ENCODE measurements at places on chromosomes 7 and 10.

GRCh38 chr10:128318366-128318765 lies 192.1 kb upstream of the MKI67 start:
- no peak for DNase-seq

DNA sequence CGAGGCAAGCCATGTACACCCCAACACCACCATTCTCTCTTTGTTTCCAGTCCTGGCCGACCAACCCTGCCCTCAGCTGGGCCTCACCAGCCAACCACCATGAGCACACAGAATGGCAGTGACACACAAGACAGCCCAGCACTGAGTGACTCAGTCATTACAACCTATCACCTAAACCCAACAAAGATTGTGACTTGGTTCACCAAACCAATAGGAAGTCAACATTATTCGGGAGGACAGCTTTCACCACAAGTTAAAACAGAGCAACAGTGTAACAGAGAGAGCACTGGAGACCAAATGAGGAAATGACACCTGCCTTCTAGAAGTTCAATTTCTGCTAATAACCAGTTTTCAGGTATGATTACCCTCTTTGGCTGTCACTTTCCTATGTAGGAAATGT lies 72.1 kb downstream of the DNMBP start:
- no peak for DNase-seq

- peak; percentile 91 for DNase-seq
These were observed 47.6 kb upstream of the ANKRD1 start for GRCh38 chr10:90968328-90969081.

- no peak for DNase-seq
These were observed 651 bp downstream of the MYO3A start for GRCh38 chr10:25934621-25935139.

- DNase-seq, result no peak
These were observed 34.1 kb upstream of the PITRM1 start for GRCh38 chr10:3206511-3207157.

- DNase-seq, result no peak
These were observed 26.8 kb upstream of the ITPRID1 start for GRCh38 chr7:31487071-31487470.

- peak; percentile 82 for DNase-seq
These were observed 8.1 kb upstream of the OLAH start for GRCh38 chr10:15035385-15036301.

DNA sequence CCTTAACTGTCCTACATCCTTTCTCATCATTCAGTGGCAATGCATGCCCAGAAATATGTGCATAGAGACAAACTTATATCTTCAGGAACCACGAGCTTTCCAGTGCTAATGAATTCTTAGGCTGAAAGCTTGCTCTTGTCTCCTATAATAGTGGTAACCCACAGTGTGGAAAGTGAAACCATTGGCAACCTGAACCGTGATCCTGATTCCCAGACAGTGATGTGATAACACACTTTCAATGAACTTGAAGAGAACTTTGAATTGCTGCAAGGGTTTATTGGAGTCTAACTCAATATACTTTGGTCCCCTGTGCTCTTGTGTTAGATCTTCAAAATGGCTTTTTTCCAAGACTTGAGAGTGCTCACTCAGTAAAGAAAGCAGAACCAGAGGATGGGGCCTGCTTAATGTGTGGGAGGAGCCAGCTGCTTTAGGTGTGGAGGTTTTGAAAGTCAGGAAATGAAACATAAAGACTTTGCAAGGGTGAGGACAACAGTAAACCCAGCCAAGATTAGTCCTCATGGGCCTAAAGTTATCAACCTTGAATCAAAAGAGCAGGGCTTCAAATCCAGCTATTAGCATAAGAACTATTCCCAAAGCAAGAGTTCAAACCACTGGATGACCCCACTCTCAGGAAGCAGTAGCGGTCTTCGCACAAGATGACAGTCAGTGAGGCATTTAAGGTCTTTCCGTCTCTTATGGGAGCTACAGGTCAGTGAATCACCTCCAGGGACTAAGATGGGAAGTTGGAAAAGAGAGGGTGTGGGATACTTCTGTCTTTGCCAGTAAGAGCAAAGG lies 332.4 kb upstream of the NRP1 start:
- no peak for DNase-seq

GRCh38 chr7:140275069-140275965 lies 98.5 kb upstream of the KDM7A start:
- peak; percentile 10 for DNase-seq

DNA sequence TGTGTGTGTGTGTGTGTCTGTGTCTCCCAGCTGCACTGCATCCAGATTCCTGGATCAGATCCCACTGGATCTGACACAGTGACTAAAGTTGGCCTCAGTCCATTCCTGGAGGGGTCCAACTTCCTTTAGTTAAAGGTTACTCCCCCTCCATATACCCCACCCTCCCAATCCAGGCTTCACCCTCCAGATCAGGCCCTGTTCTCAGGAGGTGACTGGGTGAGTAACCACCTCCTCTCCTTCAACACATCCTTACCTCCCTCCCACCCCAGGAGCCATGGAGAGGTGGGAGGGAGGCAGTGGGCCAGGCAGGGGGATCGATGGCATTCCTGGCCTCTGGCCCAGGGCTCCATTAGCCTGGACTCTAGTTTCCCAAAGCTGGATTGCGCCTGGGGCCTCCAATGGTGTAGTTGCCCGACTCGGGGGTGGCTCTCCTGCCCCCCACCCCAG lies 11.3 kb downstream of the KCNIP2 start:
- DNase-seq, result no peak

DNA sequence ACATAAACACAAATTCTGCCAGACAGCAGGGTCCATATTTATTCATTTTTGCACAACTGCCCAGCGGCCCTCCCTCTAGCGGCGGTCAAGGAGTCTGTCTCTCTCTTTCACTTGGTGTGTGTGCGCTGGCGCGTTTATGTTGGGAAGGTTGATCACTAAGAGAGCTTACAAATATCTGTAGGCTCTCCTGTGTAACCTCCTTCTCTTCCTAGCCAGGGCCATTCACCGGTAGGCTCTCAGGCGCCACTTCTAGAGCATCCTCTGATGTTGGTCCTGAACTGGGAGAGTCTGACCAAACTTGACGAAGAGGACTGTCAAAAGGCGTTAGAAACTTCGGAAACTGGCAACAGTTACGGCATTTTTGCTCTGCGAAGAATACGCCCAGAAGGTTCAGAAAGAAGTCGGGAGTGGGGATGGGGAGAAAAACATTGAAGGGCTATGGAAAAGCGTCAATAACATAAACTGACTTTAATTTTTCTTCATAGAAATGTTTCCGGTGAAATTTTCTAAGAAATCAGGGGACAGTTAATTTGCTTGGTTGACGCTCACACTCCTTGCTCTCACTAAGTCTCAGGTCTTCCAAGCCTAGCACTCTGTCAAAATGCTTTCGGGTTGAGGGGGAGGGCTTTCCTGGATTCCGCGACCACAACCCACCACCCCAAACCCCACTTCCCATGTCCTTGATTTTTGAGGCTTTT lies 731.1 kb downstream of the ZWINT start:
- peak; percentile 1 for DNase-seq

DNA sequence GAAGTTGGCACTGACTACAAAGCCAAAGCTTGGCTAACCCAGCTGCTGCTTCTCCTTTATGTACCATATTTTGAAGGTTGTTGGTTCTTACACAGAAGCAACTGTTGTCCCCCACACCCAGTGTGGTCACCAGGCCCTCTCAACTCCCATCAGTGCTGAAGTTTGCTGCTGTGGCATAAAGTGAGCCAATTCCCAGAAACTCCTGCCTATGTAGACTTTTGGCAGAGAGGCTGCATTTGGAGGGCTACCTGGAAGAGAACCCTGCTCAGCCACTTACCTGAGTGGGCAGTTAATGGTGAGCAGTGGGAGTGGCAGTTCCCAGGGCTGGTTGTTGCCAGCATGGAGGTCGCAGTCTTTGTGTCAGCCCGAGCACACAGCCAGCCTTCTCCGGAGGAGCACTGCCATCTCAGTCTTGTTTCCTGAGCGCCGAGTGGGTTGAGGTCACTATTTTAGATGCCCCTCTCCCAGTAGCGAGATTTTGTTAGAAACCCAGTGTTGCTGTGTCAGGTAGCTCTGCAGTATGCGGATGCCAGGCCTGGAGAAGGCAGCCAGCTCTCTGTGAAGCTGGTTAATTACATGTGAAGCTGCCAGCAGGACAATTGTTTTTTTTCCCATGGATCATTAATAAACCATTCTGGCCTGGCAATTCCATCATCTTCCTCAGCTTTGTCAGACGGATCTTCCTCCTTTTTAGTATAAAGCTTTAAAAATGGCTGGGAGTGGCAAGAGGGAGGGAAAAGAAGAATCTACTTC lies 24.5 kb downstream of the LRRC4 start:
- DNase-seq, result no peak

DNA sequence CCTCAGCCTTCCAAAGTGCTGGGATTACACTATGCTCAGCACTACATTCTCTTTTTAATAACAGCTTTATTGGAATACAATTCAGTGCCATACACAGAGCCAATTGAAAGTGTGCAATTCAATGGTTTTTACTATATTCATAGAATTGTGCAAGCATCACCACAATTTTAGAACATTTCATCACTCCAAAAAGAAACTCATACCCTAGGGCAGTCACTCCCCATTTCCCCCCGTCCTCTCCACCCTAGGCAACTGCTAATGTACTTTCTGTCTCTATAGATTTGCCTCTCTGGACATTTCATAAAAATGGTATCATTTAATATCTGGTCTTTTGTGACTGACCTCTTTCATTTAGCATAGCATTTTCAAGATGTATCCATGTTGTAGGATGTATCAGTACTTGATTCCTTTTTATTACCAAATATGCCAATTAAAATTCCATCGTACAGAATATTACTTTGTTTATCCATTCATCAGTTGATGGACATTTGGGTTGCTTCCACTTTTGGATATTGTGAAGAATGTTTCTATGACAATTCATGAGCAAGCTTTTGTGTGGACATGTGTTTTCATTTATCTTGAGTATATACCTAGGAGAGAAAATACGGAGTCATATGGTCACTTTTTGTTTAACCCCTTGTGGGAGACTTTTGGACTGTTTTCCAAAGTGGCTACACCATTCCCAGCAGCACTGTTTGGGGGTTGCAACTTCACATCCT lies 6.3 kb upstream of the XPNPEP1 start:
- DNase-seq, result peak; percentile 56

GRCh38 chr7:32427769-32428291 lies 62.4 kb downstream of the LSM5 start:
- peak; percentile 71 for DNase-seq

DNA sequence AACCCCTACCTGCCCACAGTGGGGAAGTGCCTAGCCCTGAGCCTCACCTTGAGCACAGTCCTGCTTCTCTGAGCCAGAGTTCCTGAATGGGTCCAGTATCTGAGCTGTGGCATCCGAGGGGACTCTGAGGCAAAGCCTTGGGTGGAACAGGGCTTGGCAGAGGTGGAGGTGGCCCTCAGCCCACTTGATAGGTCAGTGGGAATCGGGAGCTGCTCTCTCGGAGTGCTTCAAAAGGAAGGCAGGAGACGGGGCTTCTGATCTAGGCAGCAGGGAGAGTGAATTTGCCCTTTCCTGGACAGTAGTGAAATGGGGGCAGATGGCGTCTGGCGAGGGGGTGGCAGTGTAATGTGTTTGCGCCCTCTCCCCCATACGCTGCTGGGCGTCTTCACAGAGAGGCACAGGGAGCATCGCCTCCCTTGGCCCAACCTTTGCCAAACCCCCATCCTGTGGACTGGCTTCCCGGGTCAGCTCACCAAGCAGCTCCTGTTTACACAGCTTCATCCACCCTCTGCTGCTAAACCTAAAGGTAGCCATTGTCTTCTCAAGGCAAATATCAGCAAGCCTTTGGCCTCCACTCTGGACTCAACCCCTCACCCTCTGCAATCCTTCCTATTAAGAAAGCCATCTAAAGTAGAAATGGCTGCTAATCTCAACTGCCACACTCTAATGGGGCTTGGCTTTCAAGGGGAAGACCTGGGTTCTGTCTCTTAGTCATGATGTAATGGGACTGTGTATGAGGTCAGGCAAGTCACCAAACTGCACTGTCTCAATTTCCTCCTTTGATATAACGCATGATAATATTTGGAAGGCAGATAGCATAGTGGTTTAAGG lies 21.1 kb upstream of the VDAC2 start:
- no peak for DNase-seq

GRCh38 chr7:128923411-128923800 lies 12.9 kb upstream of the KCP start:
- DNase-seq, result no peak

DNA sequence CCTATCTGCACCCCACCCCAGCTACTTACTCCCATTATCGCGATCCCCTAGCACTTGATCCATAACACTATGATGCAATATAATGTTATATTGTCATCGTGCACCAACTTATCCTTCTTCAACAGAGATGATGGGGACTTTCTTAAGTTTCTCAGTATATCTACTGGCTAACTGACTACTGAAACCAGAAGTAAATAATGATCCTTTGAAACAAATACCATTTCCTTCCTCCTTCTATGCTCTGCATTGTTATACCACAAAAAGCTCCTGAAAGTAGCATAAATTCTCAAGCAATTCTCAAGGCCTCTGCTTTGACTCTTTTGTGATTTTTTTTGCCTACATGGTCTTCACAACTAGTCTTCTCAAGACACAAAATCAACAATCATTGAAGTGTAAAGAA lies 68.9 kb downstream of the HTR7 start:
- no peak for DNase-seq

GRCh38 chr7:44645696-44646095 lies 39.3 kb downstream of the OGDH start:
- no peak for DNase-seq

GRCh38 chr10:121796342-121796741 lies 131.5 kb downstream of the ATE1 start:
- DNase-seq, result no peak

GRCh38 chr10:72272689-72273409 lies 875 bp upstream of the DDIT4 start:
- peak; percentile 99 for DNase-seq

GRCh38 chr10:71575451-71575850 lies 144.1 kb downstream of the C10orf105 start:
- no peak for DNase-seq

- DNase-seq, result no peak
These were observed 205.0 kb downstream of the SORCS1 start for GRCh38 chr10:106959521-106959920.

DNA sequence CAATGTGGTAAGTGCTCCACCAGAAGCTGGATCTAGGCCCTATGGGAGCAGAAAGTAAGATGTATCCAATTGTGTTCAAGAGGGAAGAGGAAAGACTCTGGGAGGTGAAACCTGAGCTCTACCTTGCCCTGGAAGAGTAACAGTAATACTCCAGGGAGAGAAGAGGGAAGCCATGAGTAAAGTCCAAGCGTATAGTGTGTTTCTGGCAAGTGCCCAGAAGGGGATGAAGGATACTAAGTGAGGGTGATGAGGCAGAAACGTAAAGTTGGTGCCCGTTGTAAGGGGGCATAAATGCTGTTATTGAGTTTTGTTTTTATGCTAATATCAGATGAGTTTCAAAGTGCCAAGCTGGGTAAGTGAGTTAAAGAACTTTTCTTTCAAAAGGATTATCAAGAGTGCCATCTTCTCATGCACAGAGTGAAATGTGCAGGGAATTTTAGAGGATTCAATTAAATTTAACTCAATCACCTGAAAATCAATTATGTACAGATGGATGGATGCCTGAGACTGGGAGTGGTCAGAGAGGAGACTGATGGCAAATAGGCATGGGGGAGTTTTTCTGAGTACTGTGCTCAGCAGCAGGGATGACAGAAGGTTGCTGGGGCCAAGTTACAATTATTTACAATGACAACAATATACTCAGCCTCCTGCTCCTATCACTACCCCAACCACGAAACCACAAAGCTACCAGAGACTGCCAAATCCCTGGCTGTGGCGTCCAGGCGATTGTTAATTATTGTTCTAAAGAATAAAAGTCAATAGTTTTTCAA lies 123.3 kb upstream of the LAMB4 start:
- DNase-seq, result no peak

GRCh38 chr10:83375274-83375673 lies 764.0 kb upstream of the GHITM start:
- DNase-seq, result no peak

- no peak for DNase-seq
These were observed 17.2 kb downstream of the VSTM2A start for GRCh38 chr7:54559401-54559800.

Data from EH (cell line).